ENCODE measurements at places on chromosomes 2 and 18.

GRCh38 chr2:135494503-135494902 is 36.5 kb downstream of the ZRANB3 start:
- peak; percentile 2 for DNase-seq

- DNase-seq, result no peak
Measured at GRCh38 chr2:39549000-39549399, 111.9 kb upstream of the MAP4K3 start.

- DNase-seq, result no peak
Measured at GRCh38 chr18:39167990-39168389, 1602.4 kb upstream of the CELF4 start.

GRCh38 chr18:59180150-59180845 is 39.7 kb upstream of the GRP start:
- DNase-seq, result peak; percentile 92

GRCh38 chr2:215636816-215637215 is 200.9 kb upstream of the FN1 start:
- no peak for DNase-seq

DNA sequence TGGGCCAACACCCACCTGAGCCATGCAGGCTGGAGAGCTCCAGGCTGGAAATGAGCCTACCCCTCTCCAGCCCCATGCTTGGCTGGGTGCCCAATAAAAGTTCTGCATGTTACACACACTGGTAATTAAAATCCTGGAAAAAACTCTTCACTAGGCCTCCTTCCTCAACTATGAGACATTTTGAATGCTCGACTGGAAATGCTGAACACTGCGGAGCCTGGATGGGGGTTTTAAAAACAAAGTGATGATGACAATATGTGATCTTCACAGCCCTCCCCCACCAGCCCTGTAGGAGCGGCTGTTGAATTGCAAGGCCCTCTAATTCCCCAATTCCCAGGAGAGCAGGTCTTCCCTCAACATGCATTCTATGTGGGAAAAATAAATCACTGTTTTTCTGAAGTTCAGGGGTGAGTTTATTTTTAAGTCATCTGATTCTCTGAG is 179.2 kb downstream of the TTC32 start:
- peak; percentile 84 for DNase-seq

- no peak for DNase-seq
Measured at GRCh38 chr18:44835703-44836102, 155.0 kb downstream of the SETBP1 start.

DNA sequence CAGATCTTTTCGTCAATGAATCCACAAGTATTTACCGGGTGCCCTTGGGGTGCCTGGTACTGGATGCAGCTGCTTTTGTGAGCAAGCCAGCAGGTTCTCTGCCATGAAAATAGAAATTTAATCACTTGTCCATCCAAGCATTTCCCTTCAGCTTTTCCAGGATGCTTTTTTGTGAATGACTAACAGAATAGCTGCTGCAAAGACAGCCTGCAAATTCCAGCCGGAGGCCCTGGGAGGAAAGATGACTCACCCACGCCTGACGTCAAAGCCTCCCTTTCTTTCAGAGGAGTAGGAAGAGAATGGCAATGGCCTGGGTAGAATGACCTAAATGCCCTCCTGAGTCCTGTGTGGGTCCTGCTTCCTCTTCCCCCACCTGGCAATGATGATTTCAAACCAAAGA is 111.9 kb downstream of the AP1S3 start:
- peak; percentile 98 for DNase-seq

DNA sequence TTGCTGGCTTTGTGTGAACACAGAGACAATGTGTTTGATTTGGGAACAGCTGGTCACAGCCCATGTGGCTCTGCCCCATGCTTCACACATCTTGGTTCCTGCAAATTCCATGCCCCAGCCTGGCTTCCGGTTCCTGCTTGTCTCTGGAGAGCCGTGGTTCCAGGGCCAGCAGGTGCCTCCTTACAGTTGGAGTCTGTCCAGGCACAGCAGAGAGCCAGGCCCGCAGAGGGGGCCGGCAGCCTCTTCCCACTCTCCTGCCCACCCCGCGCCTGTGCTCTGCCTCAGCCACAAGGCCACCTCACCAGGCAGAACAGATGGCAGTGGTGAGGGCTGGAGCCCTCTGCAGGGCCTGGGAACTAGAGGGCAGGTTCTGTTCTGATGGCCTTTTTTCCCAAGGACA is 81.5 kb downstream of the LDLRAD4 start:
- DNase-seq, result no peak

GRCh38 chr2:41836948-41837347 is 210.9 kb upstream of the PKDCC start:
- peak; percentile 53 for DNase-seq

DNA sequence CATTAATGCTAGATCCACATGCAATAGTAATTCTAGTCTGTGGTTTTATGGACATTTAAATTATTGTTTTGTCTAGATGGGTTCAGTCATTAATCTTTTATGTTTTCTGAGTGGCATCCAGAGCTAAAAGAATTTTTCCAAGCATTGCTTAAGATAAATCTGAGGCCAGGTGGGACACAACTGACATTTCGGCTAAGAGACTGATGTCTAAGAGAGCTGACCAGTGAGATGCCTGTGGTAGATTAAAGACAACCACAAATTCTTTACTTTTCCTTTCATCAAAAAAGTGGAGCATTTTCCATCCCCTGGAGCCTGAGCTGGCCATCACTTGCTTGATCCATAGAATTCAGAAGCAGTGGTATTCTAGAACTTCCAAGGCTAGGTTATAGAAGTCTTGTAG is 182.2 kb downstream of the NRP2 start:
- DNase-seq, result peak; percentile 74

GRCh38 chr2:10614939-10615338 is 74.8 kb downstream of the NOL10 start:
- DNase-seq, result peak; percentile 44

DNA sequence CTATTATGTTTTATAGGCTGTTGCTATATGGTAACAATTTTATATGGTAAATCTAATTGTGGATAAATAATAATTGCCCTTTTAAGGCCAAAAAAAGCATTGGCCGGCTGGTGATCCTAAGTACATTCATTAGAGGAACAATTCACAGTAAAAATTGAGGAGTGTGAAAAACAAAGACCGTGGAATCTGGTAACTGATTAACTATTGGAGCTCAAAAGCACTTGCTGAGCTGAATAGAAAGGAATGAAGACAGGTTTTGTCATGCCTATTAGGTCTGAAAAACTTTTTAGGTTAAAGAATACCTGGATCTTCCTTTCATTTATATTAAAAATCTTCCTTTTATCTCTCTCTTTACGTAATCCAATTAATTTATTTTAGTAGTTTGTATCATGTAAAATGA is 18.5 kb upstream of the RBBP8 start:
- no peak for DNase-seq

DNA sequence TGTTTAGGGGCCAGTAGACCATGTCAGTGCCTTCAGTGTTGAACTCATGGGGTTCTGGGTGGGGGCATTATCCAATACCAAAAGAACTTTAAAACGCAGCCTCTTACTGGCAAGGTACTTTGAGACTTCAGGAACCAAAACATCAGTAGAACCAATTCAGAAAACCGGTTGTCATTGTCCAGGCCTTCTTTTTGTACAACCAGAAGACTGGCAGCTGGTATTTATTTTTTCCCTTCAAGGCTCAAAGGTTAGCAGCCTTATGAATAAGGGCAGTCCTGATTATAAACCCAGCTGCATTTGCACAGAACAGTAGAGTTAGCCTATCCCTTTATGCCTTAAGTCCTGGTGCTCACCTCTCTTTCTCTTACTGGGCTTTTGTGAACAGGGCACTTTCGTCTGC is 113.8 kb upstream of the EML6 start:
- no peak for DNase-seq

GRCh38 chr2:168633200-168633599 is 169.2 kb upstream of the NOSTRIN start:
- peak; percentile 11 for DNase-seq

DNA sequence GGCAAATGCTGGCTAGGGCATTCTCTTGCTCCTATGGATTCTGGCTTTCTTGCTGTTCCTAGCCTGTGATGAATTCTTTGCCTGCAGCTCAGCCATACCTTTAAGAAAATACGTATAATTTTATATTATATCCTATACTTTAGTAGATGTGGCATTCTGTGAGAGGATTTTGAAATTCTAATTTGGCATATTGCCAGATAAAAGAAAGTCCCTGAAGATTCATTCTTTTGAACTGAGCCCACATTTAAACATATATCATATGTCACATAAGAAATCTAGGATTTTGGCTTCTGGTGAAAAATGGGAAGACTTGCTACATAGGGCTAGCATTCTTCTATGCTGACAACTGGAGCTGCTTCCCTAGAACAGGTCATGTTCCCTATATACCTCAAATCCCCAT is 91.4 kb upstream of the LYPD1 start:
- no peak for DNase-seq

DNA sequence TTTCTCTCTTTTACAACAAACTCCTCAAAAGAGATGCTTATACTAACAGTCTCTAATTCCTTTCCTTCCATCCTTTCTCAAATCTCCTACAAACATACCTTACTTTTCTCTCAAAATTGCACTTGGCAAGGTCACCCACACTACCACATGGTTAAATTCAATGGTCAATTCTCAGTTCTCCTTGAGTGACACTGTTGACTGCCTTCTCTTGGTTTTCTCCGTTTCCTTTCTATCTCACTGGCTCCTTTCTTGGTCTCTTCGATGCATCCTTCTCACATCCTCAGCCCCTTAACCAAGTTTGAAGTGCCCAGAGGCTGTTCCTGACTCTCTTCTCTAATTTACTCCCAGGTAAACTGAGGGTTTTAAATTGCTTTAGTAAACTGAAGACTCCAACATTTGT is 12.5 kb downstream of the C1D start:
- DNase-seq, result no peak

DNA sequence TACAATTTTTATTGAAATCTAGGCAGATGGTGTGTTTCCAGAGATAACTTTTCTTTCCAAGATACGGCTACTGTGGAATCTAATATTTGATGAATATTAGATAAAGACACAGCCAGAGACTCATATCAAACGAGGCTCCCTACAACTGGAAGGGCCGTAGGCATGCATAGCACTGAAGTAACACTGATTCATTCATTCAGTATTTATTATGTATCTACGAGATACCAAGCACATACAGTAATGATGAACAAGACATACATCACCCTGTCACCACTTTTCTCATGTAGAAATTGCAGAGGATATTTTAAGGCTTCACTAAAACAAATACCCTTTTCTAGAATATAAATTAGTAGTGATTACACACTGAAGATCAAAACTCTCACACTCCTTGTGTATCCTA is 74.5 kb downstream of the KCTD18 start:
- peak; percentile 84 for DNase-seq

DNA sequence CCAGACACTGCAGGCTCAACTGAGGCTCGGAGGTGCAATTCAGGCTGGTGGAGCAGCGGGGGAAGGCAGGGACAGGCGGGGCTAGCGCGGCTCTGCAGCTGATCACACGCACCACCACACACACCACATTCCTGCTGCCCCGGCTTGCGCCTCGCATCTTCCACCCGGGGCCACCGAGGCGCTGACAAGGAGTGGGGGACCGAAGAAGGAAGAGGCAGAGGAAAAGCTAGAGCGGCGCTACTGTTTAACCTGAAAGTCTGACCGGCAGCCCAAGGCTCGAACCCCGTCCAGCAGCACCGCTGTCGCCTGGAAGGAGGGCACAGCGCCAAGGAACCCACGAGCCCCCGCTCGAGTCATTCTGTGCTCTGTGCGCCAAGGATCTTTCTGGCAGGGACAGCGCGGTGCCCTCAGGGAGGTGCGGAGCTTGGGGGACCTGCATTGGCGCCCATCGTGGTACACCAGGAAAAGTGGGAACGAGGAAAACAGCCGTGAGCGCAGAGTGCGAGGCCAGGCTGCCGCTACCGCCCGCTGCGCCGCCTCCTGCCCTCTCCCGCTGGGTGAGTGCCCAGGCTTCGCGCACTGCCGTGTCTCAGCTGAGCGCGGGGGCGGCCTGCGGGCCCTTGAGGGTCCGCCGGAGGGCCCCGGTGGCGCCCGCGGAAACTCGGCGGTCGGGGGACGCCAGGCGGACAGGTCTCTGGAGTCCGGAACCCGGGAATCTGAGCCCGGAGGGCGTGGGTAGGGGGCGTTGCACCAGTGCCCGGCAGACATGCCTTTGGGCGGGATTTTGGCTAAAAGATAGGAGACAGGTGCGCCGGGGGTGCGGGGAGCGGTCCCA is 860 bp upstream of the KCNJ3 start:
- peak; percentile 15 for DNase-seq

DNA sequence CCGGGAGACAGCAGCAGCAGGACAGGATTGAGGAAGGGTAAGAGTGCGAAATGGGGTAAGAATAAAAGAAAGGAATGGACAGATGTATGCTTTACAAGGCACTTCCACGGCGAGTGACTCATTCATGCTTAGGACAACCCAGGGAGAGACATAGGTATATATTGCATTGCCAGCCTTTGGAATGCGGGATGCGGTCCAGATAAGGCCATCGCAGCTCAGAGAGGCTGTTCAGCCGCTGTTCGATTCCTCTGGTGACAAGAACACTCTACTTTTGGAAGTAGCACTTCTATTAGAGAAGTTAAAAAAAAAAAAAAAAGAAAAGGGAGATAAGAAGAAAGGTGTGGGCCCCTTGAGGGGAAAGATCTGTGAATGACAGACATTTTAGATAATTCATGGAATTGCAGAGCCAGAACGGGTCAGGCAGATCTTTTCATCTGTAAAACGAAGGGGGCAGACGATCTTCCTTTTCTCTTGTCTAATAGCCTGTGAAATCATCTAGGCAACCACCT is 819 bp upstream of the NCOA1 start:
- DNase-seq, result peak; percentile 56

GRCh38 chr18:29157905-29158304 is 981.0 kb upstream of the CDH2 start:
- DNase-seq, result no peak

DNA sequence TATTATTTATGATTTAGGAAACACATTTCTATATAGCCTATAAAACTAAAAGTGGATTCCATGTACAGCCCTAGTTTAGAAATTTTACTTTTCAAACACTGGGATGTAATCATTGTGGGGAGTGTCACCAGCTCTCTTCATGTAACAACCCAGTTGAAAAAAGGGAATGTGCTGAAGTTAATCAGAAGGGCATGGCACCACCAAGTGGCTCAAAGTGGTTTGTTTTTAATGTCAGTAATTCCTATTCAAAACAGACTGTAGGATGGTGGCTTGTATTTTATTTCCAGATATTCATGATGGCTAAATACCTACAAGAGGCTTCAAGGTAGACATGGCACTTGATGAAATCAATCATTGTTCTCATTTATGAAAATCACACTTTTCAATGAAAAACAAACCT is 58.1 kb upstream of the TMEM182 start:
- DNase-seq, result no peak

- DNase-seq, result no peak
Measured at GRCh38 chr18:78580835-78581339, 398.7 kb upstream of the SALL3 start.

DNA sequence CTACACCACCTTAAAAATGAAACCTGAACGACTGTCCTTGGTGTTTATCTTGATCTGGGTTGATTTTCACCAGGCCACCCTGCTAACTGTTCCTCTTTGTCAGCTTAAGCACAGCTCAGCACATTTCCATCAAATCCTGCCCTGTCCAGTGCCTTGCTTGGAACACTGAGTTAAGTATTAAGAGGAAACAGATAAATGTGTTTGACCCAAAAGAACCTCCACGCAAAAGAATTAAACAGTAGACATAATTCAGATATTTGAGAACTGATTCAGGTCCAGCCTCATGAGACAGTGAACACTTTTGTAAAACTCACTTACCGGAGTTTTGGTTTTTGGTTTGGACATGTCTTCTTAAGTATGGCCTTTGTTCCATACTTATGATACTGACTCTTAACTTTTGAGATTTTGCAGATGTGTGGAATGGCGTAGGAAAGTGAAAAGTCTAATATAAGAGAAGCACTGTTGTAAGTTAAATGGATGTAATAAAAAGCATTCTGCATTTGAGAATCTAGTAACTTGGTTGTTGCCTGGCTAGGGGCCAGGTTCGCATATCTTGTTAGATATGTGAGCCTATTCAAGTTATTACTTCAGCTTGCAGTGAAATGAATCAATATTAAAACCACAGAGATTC is 88.9 kb upstream of the SERPINE2 start:
- DNase-seq, result peak; percentile 71
